ENCODE measurements at places on chromosomes 13 and 19.

DNA sequence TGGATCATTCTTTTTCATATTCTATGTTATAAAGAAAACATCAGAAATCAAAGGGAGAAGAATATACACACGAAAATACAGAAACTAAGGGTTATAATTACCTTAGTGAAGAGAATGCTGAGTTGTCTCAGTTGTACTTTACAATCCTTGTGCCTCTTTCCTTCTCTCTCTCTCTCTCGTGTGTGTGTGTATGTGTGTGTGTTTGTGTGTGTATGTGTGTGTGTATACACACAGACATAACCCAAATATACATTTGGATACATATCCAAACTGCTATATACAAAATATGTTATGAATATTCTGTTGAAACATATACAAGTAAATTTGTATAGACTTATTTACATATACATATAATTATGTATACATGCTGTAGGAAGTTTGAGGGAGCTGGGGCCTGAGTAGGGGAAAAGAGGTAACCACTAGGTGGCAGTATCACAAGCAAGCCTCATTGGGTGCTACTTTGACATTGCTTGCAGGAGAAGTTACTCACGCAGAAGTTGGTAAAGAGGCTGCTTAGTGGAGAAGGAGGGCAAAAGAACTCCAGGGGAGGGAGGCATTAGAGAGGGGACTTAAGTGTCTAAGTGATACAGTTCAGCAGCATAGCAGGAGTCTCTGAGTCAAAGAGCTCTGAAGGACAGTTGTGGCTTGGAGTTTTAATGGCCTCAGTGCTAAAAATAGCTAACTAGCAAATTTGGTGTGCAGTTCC, 465.1 kb upstream of the PCDH20 start:
- no peak for DNase-seq

- no peak for DNase-seq
Observed at GRCh38 chr13:82847595-82847994, 1034.7 kb downstream of the SLITRK1 start.

DNA sequence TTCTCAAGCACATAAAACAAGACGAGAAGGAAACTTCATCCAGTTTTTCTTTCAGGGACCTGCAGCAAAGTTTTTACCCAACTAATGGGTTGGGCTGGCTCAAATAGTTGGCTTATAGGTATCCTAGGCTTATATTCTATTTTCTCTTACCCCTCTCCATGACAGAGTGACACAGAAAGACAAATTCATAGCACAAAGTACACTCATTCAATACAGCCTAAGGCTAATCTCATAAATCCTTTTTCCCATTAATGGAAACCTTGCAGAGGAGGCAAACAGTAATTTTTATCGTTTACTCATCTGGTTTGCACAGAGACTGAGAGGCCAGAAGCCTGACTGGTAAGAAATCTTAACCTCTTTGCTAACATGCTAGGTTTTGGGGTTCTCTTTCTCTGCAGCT, 1589.9 kb downstream of the SLITRK1 start:
- DNase-seq = no peak

- no peak for DNase-seq
Observed at GRCh38 chr13:46179491-46179908, 2.5 kb downstream of the LCP1 start.

- DNase-seq = no peak
Observed at GRCh38 chr13:46894568-46894967, 2.3 kb downstream of the HTR2A start.

GRCh38 chr13:100528820-100529219, 59.8 kb downstream of the GGACT start:
- no peak for DNase-seq

- no peak for DNase-seq
Observed at GRCh38 chr13:80562433-80563156, 221.7 kb upstream of the SPRY2 start.

- no peak for DNase-seq
Observed at GRCh38 chr19:45667620-45668341, at the start of gene GIPR. GIPR (plus strand) TSS chr19:45668221; CDS start chr19:45669521, 1,300 bp downstream.

DNA sequence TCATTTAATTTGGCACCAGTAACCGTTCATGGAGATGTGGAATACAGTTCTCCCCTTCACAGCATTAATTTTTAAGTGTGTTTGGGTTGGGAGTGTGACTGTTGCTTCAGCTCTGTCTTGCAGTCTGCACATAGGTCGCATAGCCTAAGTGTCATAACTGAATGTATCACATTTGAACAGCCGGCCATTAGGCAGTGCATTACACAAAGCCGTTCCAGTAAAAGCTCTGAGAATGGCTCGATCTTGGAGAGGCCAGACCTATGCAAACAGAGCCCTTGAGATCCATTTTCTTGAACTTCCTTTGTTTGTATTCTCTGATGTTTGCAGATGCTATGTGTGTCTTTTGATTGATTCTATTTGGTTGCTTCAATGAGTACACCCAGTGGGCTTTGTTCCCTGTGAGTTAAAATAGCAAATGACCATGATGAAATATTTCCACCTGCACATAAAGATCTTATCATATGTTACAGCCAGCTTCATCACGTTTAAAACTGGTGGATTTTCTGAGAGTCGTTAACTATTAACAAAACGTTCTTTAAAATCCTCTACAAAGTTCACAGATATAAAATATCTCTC, 1104.9 kb upstream of the SLC10A2 start:
- DNase-seq = no peak

- no peak for DNase-seq
Observed at GRCh38 chr13:31437975-31438374, 238.2 kb downstream of the B3GLCT start.

- no peak for DNase-seq
Observed at GRCh38 chr19:45440873-45441654, 17.3 kb upstream of the ERCC1 start.

- no peak for DNase-seq
Observed at GRCh38 chr13:39784347-39784746, 128.9 kb downstream of the COG6 start.

GRCh38 chr13:99385940-99386339, 78.7 kb upstream of the GPR183 start:
- DNase-seq = no peak

GRCh38 chr13:30216111-30216510, 91.2 kb downstream of the KATNAL1 start:
- no peak for DNase-seq

- no peak for DNase-seq
Observed at GRCh38 chr19:21158523-21159135, 16.8 kb downstream of the ZNF431 start.

DNA sequence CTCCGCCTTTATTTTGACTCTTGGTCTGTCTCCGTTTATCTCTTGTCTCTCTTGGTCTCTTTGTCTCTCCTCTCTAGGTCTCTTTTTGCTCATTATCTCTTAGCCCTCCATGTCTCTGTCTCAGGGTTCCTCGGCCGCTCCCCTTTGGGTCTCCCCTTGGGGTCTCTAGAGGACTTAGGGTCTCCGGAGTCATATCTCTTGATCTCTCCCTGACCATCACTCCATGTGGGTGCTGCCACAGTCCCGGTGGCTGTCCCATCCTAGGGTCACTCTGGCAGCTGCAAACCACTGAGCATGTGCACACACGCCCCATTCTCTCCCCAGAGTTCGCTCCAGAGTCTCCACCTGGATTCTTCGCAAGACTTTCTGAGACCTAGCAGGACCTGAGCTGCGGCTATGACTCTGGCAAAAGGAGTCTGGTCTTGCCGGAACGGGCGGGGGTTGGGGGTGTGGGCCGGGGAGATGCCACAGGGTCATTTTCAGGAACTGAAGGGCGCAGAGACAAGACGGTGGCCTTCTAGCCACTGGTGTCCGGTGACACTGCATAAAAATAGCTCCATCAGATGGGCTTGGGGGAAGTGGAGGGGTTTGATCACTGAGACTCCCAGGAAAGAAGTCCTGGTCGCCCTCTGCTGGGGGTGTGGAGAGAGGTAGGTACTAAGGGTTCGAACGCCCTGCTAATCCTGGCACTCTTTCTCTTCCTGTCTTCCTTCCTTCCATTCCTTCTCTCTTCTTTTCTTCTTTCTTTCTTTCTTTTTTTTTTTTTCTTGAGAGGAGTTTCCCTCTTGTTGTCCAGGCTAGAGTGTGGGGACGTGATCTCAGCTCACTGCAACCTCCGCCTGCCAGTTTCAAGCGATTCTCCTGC, 1.2 kb upstream of the KCNA7 start:
- DNase-seq = no peak

- no peak for DNase-seq
Observed at GRCh38 chr13:43303033-43303729, 279.8 kb downstream of the DNAJC15 start.

DNA sequence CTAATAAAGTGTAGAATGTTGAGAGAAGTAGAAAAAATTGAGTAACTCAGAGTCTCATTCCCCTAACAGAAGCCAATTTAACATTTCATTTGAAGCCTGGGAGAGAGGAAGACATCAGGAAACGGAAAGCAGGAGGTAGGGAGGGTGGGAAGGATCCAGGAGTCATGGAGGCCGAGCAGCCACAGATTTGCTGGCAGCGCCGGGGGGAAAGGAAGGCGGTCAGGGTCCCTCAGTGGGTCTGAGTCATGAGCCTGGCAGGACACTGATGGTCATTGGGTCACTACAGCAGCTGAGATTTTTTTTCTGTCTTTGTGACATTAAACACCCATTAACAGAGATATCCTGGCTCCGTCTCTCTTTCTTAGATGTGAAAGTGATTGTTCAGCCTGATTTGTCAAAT, 248.1 kb downstream of the EFNB2 start:
- DNase-seq = no peak

DNA sequence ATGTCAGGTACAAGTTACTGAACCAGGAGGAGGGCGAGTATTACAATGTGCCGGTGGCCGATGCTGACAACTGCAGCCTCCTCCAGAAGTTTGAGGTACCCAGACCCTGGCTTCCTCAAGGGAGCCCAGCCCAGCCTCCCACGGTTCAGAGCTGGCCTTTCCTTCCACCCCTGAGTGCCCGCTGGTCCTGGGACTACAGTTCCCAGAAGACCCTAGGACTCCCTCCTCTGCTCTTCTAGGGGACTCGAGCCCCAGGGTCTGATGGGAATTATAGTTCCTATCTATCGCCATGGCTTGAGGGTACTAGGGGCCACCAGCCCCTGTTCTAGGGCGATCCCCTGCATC, 11.0 kb downstream of the PRKCG start:
- DNase-seq = no peak

GRCh38 chr13:113876346-113877148, 12.7 kb upstream of the GAS6 start:
- peak; percentile 28 for DNase-seq

- no peak for DNase-seq
Observed at GRCh38 chr13:40583738-40584137, 82.7 kb downstream of the FOXO1 start.

- DNase-seq = no peak
Observed at GRCh38 chr19:46839752-46840497, 10.7 kb downstream of the AP2S1 start.

- no peak for DNase-seq
Observed at GRCh38 chr13:109764470-109765291, 21.7 kb downstream of the IRS2 start.

DNA sequence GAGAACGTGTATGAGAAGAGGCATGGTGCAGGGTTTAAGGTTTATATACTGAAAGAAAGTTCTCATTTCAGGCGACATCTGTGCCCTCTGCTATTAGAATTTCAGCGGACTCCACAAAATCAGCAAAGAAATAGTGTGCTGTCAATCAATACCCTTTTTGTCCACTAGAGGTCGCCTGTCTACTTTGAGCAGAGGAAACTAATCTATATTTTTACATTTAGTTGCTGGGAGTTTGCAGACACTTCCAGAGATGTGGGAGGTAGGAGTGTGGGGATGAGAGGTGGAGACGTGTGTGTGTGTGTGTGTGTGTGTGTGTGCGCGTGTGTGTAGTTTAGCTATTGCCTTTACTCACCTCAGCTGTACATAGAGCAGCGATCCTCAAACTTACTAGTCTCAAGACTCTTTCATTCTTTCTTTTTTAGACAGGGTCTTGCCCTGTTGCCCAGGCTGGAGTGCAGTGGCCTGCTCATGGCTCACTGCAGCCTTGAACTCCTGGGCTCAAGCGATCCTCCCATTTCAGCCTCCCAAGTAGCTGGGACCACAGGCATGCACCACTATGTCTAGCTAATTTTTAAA, 9.7 kb downstream of the INAFM1 start:
- no peak for DNase-seq

DNA sequence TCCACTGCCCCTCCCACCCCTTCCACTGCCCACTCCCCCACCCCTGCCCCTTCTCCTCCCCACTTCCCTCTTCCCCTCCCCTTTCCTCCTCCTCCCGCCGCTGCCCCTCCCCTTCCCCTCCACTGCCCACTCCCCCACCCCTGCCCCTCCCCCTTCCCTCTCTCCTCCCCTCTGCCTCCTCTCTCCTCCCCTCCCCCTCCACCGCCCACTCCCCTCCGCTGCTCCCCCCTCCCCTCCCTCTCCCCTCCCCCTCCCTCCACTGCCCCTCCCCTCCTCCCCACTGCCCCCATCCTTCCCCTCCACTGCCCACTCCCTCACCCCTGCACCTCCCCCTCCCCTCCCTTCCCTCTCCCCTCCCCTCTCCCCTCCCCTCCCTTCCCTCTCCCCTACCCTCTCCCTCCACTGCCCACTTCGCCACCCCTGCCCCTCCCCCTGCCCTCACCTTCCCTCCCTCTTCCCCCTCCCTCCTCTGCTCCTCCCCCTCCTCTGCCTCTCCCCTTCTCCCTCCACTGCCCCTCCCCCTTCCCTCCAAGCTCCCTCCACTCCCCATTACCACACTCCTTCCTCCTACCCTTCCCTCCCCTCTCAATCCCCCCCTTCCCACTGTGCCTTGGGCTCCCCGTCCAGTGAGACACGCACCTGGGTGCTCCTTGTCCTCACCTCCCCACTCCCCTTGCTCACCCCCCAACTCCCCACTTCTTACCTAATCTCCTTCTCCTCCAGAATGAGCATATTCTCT, 21.9 kb downstream of the ATP8B3 start:
- DNase-seq = no peak

GRCh38 chr13:24231377-24231776, 70.9 kb downstream of the SPATA13 start:
- peak; percentile 8 for DNase-seq

DNA sequence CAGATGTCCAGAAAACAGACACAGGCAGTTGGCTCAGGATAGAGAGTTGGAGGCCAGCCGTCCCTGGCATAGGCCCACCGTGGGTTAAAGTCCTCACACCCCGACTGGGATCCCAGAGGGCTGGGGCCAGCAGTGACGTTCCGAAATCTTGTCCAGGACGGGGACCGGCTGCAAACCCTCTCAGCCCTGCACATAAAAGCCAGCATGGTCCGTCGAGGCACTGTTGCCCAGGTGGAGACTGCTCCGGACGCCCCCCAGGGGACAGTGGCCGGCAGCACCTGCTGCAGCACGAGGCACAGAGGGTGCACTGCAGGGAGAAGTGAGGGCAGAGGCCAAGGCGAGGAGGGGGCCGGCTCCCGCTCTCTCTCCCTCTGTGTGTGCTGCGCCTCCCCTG, 4.3 kb upstream of the IFNL2 start:
- no peak for DNase-seq

GRCh38 chr19:44687888-44688287, 11.1 kb upstream of the CEACAM16 start:
- DNase-seq = no peak

Measured in vagina (tissue), 2 donors.